KG1 (cell line): ENCODE measurements at places on chromosomes 1 and 21.
A peak's percentile ranks its signal among the peaks of the same experiment; 100 is the strongest.

DNA sequence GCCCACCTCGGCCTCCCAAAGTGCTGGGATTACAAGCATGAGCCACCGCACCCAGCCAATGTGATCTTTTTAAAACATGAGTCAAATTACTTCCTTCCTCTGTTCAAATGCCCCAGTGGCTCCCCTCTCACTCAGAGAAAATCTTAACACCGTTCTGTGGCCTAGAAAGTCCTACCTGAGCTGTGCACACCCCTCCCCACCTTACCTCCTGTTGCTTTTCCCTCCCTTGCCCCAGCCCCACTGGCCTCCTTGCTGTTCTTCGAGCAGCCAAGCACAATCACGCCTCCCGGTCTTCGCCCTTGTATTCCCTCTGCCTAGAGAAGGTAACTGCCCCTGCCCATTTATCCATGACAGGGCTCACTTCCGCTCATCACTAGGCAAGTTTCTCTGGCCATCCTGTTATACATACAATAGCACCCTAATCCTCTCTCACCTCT is 62.6 kb upstream of the RPL11 start:
- DNase-seq, result no peak

GRCh38 chr1:29415156-29415830 is 179.0 kb downstream of the PTPRU start:
- no peak for DNase-seq

DNA sequence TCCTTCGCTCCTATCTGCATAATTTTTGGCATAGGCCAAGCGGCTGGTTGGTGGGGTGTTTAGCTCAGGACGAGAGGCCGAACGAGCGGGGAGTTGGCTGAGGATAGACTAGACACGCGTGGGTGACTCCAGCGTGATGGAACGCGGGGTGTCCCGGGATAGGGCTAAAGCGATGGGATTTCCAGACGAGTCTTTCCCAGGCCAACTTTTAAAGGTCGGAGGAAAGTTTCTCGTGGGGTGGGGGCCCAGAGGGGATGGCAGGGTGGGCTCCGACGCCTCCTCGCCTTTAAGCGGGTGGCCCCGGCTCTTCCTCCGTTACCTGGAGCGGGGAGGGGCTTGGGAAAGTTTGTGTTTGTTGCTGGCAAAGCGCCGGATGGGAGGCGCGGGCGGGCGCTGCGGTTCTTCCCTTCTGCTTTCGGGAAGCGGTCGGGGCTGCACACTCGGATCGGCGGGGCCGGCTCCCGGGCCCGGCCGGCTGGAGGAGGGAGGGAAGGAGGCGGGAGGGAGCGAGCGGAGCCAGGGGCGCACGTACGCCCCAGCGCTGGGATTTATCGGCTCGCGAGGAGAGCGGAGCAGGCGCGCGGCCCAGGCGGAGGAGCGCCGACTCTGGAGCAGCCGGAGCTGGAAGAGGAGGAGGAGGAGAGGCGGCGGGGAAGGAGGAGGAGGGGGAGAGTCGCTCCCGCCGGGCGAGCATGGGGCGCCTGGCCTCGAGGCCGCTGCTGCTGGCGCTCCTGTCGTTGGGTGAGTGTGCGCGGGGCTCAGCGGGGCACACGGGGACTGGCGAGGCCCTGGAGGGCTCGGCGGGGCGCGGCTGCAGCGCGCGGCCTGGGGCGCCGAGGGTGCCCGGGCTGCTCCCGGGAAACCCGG is at the start of gene PTGFRN:
PTGFRN (plus strand) TSS at position 405 of the 867 bp plus-strand sequence; CDS start at position 693, 288 bp downstream.
- DNase-seq, result no peak

- no peak for DNase-seq
These were observed 22.2 kb upstream of the ZNF362 start for GRCh38 chr1:33234131-33234530.

DNA sequence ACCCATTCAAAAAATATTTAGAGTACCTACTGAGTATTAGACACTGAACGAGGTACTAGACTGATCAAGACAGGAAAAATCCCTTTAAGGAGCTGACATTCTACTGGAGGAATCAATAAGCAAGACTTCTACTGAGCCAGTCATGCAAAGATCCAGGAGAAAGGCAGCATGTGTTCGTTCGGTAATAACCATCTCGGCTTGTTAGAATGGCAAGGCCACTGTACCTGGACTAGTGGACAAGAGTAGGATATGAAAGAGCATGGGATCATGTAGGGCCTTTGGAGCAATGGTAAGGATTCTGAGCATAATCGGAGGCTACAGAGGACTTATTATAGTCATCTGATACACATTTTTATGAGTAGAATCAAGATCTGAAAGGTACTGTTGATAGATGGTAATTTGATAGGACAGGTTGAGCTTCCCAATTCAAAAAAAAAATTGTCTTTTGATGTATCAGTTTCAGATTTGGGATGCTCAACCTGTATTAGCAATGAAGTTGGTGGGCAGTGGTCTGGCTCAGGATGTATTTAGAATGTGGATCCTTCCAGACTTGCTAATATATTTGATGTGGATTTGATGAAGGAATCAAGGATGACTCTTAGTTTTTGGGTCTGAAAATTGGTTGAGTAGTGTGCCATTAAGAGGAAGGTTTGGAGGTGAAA is 2.3 kb downstream of the COX20 start:
- no peak for DNase-seq

- DNase-seq, result no peak
These were observed 657 bp upstream of the LIN9 start for GRCh38 chr1:226309398-226310244.

GRCh38 chr1:207429963-207430362 is 24.2 kb upstream of the CR2 start:
- no peak for DNase-seq

DNA sequence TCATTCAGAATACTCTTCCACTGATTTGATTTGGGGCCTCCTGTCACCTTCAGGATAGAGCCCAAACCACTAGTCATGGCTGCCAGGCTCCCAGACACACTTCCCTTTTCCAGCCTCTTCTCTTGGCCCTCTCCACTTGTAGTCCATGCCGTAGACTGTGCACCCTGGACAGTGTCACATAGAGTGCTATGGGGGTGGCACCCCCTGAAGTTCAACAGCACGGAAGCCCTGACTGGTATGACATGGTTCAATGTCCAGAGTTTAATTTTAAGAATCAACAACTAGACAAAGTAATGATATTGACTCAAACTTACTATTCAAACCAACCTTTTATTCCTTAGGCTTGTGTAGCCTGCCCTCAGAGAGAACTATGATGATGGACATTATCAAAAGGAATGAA is 22.3 kb downstream of the FMO2 start:
- no peak for DNase-seq

GRCh38 chr1:40628903-40629292 is 36.6 kb downstream of the RIMS3 start:
- DNase-seq, result no peak

DNA sequence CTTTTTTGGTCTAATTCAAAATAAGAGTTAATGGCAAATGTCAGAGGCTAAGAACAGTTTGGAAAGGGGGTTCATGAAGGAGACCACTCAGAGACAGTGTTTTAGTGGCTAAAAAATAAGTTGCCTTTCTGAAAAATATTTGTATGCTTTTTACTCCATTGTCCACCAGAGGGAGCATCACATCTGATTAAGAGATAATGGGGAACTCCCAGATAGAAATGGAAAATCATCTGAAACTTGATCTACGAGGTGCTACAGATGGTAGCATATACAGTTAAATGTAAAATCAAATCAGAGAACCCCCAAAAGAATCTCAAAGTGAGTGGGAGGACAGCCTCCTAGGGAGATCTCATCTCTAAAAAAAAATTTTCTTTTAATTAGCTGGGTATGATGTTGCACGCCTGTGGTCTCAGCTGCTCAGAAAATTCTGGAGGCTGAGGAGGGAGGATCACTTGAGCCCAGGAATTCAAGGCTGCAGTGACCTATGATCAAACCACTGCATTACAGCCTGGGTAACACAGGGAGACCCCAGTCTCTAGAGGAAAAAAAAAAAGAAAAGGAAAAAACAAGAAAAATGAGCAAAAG is 9.7 kb downstream of the SMYD3 start:
- peak; percentile 17 for DNase-seq

DNA sequence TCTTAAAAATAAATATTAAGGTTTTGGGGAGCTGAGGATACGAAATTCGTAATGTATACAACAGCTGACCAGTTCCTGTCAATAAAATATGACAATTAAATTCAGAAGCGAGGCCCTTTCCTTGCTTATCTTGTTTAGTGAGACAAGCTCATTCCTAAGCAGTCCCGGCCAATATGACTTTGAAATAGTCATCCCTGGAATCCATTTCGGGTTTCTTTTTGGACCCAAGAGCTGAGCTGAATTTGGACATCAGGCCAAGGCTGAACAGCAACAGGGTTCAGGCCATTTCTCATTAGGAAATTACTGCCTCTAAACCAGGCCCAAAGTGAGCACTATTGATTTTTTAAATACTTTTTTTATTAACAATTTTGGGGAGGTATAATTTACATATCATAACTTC is 17.3 kb upstream of the FMN2 start:
- DNase-seq, result no peak

- no peak for DNase-seq
These were observed 392.3 kb downstream of the CAMTA1 start for GRCh38 chr1:7177438-7178146.
